ENCODE measurements at places on chromosomes 2 and 18. TPM values are rescaled to one million over a fixed set of nuclear protein-coding genes. Genes with fewer than 3 reads are reported as not detected.

GRCh38 chr2:64838817-64839216 is 150.4 kb upstream of the SLC1A4 start:
- DNase-seq = peak; percentile 97

DNA sequence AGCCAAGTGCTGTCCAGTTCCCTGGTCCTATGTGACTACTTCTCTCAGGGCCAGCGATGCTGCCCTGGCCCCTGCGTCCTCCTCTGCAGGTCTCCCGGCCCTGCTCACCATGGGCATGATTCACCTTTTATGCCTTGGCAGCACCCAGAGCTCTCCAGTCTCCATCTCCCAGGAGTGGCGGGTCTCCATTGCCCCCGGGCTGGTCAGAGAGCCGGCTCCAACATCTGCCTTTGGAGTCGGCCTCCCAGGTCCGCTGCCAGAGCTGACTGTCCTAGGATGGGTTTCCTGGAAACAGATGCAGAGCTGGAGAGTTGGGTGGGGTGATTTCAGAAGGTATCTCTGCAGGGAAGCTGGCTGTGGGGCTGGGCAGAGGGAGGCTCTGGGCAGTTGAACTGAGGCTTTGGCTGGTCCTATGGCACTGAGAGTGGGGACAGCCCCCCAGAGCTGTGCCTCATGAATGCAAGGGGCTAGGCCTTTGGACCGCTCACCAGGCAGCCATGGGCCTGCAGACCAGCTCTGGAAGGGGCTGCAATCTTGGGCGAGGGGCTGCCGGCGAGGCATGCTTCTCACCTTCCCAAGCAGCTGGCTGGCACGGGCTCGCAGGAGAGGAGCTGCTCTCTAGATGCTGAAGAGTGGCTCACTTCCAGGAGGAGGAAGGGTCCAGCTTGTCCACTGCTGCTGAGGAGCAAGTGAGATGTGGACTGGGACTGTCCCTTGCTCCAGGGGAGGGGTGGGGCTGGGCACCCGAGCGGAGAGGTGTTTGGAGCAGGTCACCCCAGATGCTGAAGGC is 59.8 kb upstream of the HS6ST1 start:
- no peak for DNase-seq

- no peak for DNase-seq
Observed at GRCh38 chr2:149023091-149023490, 15.4 kb upstream of the LYPD6B start.

- peak; percentile 9 for DNase-seq
Observed at GRCh38 chr2:11753452-11753885, 7.0 kb downstream of the LPIN1 start.

- DNase-seq = no peak
Observed at GRCh38 chr2:44107974-44108373, 60.7 kb upstream of the PPM1B start.

CDK5R2 gene
- total RNA-seq = not detected

RASGRP3 gene
- total RNA-seq = 26.4 TPM

NAT8 gene
- not detected for total RNA-seq

DNA sequence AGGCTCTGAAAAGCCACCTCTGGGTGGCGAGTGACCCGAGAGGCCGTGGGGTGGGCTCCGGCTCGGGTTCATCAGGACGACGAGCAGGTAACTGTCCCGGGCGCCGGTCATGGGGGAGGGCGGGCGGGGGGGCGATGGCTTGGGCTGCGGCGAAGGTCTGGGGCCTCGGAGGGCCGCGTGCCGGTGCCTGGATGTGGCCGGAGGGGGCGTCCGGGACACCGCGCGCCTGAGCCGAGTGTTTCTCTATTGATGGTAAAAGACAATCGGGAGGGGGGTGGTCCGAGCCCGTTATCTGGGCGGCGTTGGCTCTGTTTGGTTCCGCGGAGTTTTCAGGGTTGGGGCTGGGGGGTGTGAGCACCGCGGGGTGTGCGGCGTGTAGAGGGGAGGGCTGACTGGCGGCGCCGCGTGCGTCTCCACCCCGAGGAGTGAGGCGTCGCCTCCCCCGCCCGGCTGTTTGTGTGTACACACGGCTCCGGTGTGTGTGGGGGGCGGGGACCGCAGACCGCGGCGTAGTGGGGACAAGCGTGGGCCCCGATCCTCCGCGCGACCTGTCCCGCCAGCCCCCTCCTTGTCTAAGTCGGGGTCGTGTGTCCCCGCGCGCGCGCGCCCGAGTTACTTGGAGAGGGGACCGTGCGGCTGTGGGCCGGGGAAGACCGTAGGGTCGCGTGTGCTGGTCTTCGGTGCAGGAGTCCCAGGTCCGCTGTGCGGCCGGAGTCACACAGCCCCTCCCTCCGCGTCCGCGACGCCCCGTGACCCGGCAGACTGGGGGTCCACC is 1.6 kb downstream of the CTIF start:
- DNase-seq = peak; percentile 77

CYBRD1 gene
- total RNA-seq = 43.7 TPM
